ENCODE measurements at places on chromosomes 4 and X.
A peak's percentile ranks its signal among the peaks of the same experiment; 100 is the strongest.

GRCh38 chr4:153223930-153224329 is 19.7 kb downstream of the TRIM2 start:
- DNase-seq, result no peak

GRCh38 chrX:132425744-132426318 is 63.0 kb downstream of the MBNL3 start:
- no peak for DNase-seq

DNA sequence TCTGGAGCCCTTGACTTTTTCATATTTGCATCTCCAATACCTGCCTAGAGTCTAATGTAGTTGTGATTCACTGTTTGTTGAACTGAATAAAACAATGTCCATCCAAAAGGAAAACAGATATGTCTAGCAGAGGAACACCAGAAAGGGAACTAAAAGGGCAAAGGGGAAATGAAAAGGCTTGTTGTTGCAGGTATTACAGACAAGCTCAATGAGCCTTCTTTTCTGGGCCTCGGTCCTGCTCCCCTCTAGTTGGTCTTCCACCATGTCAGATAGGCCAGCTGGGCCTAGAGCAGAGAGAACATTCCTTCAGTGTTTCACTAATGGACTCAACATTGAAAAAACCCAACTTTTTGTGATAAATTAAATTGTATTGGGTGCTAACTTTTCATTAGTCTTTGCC is 55.4 kb downstream of the ZFX start:
- no peak for DNase-seq

DNA sequence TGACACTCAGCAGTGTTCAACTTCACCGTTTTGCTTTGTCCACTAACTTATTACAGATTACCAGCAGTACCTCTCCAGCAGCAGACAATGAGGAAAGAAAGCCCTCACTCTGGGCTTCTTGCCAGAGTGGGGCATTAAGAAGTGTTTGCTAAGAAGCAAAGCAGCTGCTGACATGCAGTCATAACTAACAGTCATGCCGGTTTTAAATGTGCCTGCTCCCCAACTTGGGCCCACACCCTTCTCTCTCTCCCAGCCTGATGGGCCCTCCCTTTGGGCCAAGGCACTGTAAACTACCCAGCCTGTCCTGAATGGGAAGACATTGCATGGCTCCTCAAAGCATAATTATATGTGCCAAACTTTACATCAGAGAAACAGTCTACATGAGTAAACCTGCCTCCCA is 54.6 kb upstream of the HHIP start:
- DNase-seq, result no peak

GRCh38 chr4:3303565-3303824 is 10.7 kb downstream of the RGS12 start:
- DNase-seq, result no peak

- peak; percentile 49 for DNase-seq
Measured at GRCh38 chrX:149830192-149830873, 48.6 kb downstream of the MAGEA9 start.

GRCh38 chr4:154421618-154422017 is 70.0 kb downstream of the DCHS2 start:
- no peak for DNase-seq

DNA sequence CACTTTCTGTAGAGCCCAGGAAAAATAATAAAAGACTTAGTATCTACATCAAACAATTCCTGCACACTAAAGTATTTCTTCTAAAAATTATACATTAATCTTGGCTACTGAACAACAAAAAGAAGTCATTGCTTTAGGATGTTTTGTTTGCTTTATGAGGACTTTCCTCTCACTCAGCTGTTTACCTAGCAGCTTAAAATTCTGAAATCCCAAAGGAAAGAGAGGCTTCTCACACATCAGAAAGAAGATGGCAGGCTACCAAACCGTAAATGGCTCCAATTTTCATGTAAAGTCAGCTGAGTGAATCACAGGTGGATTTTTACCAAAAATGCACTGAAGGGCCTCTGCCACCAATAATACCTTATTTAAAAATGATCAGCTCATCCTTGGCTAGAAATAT is 9.0 kb upstream of the TRPC3 start:
- no peak for DNase-seq

- no peak for DNase-seq
Measured at GRCh38 chr4:166491635-166492034, 618.6 kb downstream of the TLL1 start.

DNA sequence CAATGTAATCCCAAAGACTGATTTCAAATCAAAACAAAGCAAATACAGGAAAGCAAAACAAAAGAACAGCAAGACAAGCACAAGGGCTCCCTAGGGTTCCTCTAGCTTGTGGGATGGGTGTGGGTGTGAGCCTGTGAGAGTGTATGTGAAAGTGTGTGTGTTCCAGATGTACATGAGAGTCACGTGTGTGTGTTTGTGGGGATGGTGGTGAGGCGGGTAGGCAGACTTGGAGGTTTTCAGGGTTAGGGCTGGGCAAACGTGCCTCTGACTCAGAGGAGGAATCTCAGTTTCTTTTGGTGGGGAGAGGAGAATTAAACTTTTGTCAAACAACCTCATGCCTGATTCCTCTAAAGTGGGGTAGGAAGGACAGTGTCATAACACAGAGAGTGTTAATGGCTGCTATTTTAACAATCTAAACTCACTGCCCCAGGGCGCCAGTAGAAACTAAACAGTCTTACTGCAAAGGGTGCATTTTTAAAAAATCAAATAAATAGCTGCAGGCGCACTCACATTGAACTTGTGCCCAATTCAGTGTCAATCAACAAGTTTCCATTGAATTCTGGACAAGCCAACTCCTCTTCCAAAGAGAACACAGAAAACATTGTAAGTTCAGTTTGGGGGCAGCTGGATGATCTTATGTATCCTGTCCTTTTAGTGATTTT is 51.8 kb downstream of the CHRDL1 start:
- no peak for DNase-seq

DNA sequence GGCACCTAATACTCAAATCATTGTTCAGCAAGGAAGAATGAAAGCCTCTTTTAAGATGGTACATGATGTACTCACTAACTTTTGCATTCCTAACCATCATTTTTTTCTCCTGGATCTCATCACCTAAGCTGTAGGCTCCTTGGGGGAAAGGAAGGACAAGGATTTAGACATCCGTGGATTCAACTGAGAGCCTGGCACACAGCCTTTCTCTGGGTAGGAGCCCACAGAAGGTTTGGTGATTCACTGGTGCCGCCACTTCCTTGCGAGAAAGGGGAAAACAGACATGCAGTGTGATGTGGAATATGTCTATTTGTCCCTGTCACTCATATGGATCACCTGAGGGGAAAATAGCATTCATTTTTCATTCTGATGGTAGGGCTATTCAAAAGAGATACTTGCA is 147.3 kb downstream of the PCDH7 start:
- no peak for DNase-seq

DNA sequence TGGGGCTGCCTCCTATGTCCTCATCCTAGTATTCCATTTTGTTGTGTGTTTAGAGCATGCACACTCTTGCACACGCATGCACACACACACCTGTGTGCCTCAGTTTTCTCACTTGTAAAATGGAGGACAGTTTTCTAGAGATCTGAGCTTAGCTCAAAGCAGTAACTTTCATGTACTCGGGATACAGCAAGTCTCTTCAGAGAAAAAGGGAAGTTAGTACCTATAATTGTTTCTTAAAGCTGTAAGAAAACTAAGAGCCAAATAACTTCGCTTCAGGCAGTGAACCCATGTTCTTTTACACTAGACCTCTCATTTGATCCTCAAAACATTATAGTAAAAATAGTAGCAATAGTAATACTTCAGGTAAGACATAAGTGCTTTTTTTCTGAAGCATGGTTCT is 49.6 kb downstream of the KIT start:
- DNase-seq, result no peak

DNA sequence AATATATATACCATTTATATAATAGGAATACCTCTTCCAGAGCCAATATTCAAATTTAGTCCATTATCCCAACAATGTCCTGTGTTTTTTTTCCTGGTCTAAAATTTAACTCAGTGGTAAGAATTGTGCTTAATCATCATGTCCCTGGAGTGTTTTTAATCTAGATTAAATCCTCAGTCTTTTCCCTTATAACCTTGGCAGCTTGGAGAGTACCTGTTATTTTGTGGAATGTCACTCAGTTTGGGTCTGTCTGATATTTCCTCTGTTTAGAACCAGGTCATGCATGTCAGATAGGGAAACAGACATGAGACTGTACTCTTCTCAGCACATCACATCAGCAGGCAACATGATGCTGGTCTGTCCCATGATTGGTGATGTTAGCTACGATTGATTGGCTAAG is 96.6 kb downstream of the HPGD start:
- no peak for DNase-seq

DNA sequence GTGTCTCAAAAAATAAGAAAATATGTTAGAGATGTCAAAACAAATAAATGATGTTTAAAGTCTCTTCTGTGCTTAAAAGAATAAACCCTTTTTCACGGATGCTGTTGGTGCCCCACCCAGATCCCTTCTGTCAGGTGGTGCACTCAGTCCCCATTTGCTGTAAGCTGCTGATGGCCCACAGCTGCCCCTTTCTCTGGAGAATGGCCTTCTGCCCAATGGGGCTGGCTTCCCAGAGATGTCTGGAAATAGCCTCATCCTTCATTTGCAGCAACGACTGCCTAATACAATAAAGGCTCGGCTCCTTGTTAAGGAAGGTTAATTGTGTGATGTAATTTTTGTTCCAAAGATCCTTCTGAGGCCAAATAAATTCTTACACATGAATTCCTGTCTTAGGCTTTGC is 31.8 kb downstream of the ETNPPL start:
- DNase-seq, result no peak

DNA sequence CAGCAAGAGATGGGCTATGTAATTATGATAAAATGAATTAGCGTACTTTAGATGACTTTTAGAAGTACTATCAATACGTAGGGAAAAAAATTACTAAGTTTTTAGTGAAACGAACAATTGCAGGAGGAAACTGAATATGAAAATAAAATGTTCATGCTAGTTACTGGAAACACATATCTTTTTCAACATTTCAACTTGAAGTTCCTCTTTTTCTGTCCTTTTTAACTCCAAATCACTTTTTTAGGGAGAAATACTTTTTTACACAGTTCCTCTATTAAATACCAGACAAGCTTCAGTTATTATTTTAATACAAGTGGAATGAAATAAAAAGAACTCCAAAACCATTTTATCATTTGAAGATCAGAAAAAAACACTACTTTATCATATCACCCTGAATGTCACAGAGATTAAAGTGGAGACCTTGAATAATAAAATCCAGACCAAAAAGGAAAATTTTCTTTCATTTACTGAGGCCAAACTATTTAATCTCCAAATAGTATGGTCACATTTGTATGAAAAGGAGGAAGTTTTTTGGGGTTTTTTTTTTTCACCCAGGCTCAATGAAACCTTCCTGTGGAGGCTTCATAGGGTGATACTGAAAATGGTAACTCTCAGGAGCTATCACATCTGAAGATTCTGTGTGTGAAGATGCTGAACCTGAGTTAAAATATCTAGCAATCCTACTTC is 306.2 kb downstream of the INPP4B start:
- no peak for DNase-seq

- no peak for DNase-seq
Measured at GRCh38 chrX:39907964-39908661, 189.6 kb downstream of the BCOR start.

DNA sequence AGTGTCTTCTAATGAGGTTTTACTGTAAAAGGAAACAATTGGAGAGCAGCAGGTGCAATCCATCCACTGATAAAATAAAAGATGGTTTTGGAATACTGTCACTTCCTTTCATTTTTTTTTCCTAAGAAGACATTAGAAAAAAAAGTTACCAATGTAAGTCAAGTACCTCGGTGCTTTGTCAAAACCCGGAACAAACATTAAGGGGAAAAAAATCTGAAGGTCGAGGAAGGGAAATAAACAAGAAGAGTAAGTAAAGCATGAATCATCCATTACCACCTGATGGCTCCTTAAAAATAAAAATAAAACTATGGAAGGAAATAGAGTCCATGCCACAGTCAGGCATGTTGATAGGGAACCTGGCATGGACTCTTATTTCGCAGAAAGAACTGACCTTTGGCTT is 15.3 kb upstream of the XPNPEP2 start:
- no peak for DNase-seq

- DNase-seq, result no peak
Measured at GRCh38 chr4:41590591-41590990, 52.6 kb downstream of the LIMCH1 start.

DNA sequence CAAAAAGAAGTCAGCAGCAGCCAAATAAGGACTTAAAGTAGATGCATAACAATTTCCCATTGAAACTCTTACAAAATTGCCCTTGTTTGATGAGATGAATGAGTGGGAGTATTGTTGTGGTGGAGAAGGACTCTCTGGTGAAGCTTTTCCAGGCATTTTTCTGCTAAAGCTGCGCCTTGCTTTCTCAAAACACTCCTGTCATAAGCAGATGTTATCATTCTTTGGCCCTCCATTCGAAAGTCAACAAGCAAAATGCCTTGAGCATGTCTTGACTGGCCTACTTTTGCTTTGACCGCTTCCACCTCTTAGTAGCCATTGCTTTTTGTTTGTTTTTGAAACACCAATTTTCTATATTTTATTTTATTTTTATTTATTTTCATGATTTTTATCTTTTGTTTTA is 340.9 kb upstream of the FGF13 start:
- no peak for DNase-seq

DNA sequence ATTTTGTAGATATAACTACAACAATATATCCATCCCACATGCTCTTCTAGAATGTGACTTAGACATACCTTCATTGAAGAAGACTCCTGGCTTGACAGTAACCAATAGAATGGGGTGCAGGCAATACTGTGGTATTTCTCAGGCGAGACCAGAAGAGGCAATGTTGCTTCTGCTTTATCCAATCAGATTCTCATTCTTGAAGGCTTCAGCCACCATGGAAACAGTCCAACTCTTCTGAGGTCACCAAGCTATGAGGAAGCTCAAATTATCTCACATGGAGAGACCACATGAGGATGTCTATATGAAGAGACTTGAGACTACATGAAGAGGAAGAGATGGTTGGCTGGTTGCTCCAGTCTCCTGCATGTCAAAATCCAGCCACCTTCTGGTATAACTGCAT is 469.9 kb downstream of the PCDH10 start:
- DNase-seq, result no peak

DNA sequence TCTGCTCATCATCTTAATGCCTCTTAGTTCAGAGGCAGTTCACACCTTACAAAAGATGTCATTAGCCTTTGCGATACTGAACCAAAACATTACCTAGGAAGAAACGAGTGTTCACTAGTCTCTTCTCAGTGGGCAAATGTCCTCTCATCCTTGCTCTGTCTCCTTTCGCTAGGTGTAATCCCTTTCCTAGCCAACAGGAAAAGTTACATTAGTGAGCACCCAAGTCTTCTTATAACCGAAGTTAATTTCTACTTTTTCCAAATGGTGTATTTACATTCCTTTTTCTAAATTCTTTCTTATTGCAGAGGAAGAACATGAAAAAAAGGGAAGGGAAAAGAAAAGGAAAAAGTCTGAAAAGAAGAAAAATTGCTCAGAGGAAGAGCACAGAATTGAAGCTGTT is 46.9 kb downstream of the SMIM31 start:
- no peak for DNase-seq

GRCh38 chr4:127203562-127204200 is 429.1 kb upstream of the INTU start:
- DNase-seq, result no peak

All from right forelimb (tissue), 1 donor.